NCI-H2107 (cell line): ENCODE measurements at places on chromosomes 16 and 17.

- DNase-seq, result no peak
Observed at GRCh38 chr17:27546624-27547300, 84.2 kb upstream of the LGALS9 start.

GRCh38 chr16:85281181-85281580 lies 168.9 kb upstream of the CIBAR2 start:
- no peak for DNase-seq

GRCh38 chr17:29827179-29827578 lies 102.8 kb downstream of the SSH2 start:
- no peak for DNase-seq

DNA sequence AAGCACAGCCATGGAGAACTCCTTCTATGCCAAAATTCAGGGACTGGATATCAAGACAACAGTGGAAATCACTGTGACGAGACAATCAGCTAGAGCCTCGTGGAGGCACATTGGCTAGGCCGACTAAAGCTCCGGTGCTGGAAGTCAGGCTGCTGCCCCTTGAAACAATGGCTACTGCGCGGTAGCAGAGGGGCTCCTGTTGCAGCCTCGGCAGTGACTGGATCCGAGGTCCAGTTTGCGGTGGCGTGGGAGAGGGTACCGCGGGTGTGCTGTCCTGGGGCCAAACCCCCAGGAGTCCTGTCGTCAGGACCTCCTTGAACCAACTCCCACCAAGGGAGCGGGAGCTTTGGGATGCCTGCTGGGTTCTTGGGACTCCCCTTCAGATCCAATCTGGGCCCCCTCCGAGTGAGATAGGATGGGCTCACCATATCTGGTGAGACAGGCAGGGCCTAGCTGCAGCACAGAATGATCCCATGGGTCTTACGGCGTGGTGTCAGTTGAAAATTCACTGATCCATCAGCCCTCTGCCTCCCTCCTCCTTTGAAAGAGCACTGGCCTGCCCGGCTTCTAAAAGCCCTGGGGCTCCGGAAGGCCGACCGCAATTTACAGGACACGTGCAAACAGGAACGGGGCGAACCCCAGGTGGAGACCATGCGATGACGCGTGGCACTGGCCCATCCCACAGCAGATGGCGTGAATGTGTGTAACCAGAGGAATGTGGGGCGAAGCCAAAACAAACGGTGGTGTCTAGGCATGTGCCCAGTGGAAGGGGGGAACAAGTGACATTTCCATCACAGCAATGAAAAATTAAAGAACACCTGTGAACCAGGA lies 15.8 kb upstream of the KCNJ18 start:
- DNase-seq, result no peak

- DNase-seq, result peak; percentile 52
Observed at GRCh38 chr17:81002409-81003361, 11.0 kb downstream of the CHMP6 start.

GRCh38 chr16:15777533-15778203 lies 79.2 kb downstream of the MYH11 start:
- DNase-seq, result peak; percentile 3

GRCh38 chr17:29694918-29695563 lies 72.3 kb upstream of the CORO6 start:
- no peak for DNase-seq

- no peak for DNase-seq
Observed at GRCh38 chr16:17301184-17301583, 169.6 kb downstream of the XYLT1 start.

DNA sequence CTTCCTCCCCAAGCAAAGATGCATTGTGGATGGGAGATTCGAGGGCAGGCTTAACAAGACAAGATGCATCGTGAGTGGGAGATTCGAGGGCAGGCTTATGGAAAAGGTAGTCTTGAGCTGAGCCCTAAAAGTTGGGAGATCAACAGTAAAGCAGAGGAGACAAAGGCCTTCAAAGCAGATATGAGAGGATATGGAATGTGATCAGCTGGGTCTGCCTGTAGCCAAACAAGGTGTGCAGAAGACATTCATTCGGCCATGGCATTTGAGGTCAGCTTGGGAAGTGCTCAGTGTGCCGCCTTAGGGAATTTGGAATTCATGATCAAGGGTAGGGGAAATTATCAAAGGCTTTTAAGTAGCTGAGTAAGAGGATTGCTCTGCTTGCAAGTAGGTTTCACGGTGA lies 39.5 kb downstream of the DNAH9 start:
- DNase-seq, result no peak

DNA sequence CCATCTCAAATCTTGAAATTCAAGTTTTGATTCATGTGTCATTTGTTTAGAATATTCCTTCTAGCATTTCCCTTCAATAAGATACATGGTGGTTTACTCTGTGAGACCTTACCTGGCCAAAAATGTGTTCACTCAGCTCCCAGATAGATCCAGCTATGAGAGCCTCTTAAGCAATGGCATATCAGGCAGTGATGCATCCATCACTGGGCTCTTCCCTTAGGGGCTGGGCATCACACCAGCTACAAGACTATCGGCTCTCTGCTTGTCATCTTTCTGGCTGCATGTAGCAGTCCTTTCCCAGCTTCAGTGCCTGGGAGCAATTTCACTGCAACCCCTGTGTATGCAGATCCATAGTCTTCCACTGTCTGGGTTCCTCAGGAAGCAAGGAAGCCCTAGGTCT lies 40.6 kb downstream of the GOSR1 start:
- no peak for DNase-seq
